ENCODE measurements at places on chromosomes 7 and 10.

DNA sequence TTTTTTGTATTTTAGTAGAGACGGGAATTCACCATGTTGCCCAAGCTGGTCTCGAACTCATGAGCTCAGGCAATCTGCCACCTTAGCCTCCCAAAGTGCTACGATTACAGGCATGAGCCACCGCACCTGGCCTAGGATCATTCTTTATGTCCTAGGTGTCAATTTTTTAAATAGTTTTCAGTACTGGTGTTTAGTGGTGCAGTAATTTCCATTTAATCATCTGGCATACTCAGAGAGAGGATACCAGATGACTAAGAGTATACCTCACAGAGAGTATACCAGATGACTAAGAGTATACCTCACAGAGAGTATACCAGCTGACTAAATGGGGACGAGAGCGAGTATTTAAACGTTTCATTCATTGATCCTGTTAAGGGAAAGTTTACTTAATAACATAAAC lies 37.3 kb upstream of the TMEM248 start:
- no peak for DNase-seq

- DNase-seq = no peak
Measured at GRCh38 chr10:14698111-14698828, 76.4 kb downstream of the FAM107B start.

DNA sequence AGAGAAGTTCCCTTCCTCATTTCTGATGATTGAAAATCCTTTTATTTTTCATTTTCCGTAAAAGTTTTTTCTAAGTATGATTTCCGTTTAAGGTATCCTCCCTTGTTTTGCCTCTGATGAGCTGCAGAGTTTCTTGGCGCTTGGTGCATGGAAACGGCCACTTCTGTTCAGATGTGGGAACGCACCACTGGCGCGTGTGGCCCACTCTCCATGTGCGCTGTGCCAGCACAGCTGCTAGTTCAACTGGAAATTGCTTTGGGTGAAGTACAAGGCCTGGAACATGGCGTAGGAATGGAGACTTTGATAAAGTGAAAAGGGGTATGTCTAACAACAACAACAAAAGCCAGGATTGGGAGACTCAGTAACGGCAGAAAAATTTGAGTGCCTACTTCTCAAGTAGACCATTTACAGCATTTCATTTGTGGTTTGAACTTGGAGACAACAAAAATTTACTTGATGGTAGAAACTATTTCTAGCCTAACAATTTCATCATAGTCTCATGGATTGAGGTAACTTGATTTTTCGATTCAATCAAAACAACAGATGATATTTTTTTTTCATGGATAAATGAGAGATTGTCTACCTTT lies 364.2 kb downstream of the SUGCT start:
- no peak for DNase-seq

GRCh38 chr7:122919643-122920181 lies 33.5 kb upstream of the CADPS2 start:
- DNase-seq = no peak

DNA sequence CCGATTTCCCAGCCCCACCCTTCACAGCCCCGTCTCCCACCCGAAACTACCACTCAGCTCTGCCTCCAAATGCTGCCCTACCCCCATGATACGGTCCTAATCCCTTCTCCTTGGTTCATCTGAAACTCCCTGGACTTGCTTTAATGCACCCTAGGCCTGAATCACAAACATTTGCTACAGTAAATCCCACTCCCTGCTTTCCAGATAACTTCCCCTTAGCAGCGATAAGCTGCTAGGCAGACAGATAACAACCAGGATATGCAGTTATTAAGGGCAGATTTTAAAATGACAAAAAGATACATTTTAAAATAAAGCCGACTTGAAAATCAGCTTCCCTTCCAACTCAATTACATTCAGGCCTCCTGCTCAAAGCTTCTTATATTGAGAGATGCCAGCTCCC lies 514.7 kb downstream of the GRID1 start:
- DNase-seq = no peak

DNA sequence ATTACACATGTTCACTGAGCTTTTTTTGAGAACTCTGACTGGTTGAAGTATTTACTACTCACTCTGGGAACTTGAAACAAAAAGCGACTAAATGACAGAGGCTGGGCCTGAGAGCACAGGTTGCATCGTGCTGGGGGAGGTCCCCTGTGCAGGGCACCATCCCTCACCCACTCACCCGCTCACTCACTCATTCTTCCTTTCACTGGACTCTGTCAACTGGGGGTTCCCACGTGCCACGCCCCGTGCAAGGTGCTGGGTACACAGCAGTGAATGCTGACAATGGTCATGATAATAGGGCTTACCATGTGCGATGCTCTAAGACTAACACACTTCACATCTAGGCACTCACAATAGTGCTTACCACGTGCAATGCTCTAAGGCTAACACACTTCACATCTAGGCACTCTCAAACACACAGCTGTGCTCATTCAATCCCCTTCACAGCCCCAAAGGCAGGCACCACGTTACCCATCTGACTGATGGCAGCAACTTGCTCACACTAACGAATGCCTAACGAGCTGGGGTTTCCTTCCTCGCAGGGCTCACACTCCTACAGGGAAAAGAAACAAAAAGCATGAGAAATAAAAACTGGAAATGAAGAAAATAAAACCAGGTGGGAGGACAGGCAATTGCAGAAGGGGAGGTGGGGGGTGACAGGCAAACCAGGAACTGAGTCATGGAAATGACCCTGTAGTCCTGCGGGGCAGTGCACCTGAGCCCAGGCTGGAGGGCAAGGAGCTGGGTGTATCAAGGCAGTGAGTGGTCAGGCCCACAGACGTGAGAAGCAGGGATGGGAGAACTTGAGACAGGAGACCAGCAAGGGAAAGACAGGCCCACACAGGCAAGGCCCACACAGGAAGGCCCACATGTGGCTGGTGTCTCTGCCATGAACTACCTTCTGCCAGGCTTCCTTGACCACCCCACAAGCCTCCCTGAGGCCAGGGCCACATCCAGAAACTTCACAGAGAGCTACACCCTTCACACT lies 147.0 kb upstream of the FAM20C start:
- no peak for DNase-seq

- no peak for DNase-seq
Measured at GRCh38 chr7:4842319-4843064, 19.3 kb downstream of the PAPOLB start.

GRCh38 chr10:25901199-25901598 lies 32.8 kb upstream of the MYO3A start:
- no peak for DNase-seq

- no peak for DNase-seq
Measured at GRCh38 chr7:140684066-140684950, 11.6 kb downstream of the ADCK2 start.

DNA sequence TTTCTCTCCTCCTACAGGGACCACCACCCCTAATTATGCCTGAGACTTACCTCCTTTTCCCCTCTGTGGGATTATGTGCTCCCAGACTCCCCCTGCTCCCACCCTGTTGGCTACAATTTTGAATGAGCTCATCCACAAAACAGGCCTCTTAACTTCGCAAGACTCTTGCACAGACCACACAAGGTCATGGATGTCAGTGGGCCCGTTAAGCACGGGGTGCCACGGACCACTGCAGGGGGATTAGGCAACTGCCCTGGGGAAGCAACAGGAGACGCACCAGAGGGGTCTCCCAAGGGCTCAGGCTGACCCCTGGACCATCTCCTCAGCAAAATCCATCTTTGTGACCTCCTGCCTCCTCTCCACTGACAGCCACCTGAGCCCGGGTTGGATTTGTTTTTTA lies 42.1 kb upstream of the COL13A1 start:
- no peak for DNase-seq
